ENCODE measurements at places on chromosomes 3 and 15.

DNA sequence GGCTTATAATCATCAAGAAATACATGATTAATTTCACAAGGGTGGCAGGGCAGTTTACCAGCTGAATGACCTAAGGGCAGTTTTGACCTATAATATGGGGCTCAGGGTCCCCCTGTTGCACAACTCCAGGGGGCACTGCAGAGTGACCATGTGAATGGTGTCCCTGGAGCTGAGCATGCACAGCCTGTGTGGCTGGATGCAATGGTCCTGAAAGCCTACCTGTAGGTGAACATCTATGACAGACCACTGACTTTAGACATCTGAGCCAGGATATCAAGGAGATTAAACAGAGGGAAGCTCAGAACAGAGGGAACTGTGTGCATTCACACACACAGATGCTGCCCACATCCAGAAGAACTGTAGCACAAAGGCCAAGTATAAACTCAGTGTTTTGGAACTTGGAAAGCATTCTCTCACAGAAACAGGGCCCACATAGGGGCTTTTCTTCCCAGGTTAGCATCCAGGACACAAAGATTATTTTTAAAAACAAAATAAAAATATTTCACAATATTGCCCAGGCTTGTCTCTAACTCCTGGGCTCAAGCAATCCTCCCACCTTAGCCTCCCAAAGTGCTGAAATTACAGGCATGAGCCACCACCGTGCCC is 7.8 kb upstream of the SLC6A11 start:
- no peak for DNase-seq

GRCh38 chr3:153163756-153164550 is 1.9 kb downstream of the RAP2B start:
- peak; percentile 31 for DNase-seq

GRCh38 chr15:54304321-54304720 is 326.1 kb downstream of the UNC13C start:
- no peak for DNase-seq

DNA sequence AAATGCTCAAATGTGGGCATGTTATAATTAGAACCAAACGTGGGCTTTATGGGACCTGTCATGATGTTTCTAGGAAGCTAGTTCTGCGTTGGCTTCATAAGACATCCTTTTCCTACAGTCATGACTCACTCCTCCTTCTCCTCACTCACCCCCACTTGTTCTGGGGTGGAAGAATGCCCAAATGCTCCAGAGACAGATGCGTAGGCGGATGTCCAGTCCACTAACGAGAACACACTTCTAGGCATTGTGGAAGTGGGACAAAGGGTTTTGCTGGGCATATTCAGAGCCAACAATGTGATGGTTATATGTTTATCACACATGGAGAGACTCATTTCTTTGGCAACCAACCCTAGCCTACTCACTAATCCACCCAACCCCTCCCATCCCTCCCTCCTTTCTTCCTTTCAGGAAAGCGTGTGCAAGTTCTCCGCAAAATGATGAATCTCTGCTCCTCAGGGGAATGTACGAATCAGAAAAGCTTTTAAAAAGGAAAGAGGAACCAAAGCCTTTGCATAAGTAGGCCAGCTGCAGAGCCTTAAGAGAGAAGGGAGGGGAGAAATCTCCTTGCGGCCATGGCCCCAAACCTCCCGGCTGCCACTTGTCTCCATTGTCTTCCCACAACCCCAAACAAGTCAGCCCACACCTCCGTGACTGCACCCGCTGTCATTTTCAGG is 123.0 kb upstream of the SPRED1 start:
- DNase-seq = peak; percentile 76

GRCh38 chr3:39911465-39912309 is 102.3 kb downstream of the MYRIP start:
- no peak for DNase-seq

- no peak for DNase-seq
Observed at GRCh38 chr3:18301781-18302180, 123.4 kb downstream of the SATB1 start.

DNA sequence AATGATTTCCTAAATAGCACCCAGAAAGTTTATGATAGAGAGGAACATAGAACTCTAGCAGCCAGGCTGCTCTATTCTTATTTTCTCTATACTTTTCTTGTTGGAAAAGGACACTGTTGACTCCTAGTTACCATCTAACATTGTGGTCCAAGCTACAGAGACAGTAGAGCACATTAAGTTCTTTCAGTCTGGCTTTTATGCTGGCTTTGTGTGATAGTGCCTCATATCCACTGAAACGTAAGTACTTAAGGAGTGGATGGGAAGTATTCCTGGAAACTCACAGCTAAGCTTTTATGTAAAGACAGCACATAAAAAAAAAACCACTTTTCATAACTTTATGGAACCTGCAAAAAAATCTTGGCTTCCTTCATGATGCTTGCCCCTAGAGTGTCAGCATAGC is 480.1 kb upstream of the TPRG1 start:
- no peak for DNase-seq

- no peak for DNase-seq
Observed at GRCh38 chr15:88498996-88499395, 31.5 kb downstream of the MRPS11 start.

DNA sequence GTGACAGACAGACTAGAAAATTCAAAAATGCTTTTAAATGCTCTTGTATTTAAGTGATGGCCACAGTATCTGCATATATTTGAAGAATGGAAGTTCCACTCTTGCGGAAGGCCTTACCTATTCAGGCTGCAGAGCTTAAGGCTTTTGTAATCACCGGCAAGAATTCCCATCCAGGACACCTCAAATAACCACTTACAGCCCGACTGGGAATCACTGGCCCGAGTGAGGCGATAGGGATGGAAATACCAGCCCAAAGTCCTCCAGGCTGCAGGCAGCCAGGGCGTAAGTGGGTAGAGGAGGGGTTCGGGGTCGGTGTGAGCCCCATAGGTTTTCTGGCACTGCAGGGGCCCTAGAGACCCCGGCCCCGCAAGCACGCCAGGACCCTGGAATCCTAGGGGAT is 9.5 kb downstream of the CMTM7 start:
- no peak for DNase-seq

DNA sequence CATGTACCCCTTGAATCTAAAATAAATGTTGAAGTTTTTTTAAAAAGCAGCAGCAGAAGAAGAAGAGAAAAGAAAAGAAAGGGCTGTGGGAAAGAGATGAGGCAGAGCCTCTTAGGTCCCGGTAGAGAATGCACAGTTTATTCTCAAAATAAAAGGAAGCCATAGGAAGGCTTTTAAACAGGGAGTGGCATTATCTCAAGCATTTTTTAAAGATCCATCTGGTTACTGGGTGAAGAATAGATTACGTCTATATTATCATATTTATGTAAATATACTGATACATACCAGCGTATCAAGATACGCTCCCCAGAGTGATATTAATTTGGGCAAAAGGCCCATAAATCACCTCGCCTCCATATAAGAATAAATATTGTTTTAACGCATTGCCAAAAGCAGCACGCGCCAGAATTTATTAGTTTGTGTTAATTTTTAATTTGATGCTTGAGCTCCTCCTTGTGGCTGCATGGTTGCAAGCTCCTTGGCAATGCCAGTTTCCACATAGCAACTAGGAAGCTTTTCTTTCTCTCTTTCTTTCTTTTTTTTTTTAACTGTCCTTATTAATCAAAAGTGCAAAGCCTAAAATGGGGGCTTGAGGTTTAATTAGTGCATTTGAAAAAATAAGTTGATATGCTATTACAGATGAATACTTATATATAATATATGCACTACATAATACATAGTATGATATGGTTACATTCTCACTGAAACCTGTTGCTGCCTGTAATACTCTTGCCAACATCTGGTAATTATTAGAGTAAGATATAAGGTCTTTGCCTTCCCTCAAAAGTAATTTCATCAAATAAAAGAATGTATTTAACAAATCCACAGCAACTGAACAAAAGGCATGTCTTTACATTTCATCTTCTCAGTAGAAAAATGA is 242.8 kb upstream of the UBE2E2 start:
- peak; percentile 37 for DNase-seq

GRCh38 chr3:179840985-179841384 is 188.1 kb downstream of the USP13 start:
- DNase-seq = no peak

DNA sequence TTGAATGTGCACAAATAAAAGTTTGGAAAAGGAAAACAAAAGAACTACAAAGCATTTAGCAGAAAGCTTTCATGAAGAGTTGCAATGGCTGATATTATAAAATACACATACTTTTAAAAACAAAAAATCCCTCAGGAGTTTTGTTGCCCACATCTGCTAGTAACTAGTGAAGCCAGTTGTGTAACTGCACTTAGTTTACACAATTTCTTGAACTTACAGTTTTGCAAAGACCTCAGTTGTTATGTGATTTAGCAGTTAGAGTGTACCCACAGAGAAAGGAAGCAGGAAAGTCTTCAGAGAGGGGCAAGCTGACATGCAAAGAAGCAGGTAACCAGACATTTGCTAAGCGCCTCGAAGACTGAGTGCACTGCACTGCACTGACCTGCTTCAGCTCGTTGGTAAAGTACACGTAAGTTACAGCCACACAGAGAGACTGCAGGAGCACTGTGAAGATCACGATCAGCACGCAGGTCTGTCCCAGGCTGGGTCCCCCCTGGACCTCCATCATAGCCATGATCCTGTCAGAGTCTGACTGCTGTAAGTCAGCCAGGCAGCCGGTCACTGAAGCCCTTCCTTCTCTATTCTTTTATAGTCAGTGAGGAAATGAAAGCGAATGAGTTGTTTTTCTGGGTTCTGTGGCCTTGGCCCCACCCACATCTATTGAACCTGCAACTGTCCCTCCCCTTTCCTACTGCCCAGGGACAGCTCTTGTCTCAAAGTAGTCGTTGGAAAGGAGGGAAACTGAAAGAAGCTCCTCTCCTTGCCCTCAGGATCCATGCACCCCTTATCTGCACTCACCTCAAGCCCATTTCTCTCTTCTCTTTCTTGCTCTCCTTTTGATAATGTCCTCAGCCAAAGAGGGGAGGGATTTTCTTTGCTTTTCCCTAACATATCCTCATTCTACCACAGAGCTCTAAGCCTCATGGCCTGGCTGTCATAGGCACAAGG is at the start of gene TNFSF10:
TSS of gene TNFSF10 (minus strand) at position 560 of the 948 bp plus-strand sequence. CDS start at position 514, 46 bp downstream.
- DNase-seq = peak; percentile 91

- DNase-seq = no peak
Observed at GRCh38 chr15:29759596-29759995, 62.7 kb downstream of the TJP1 start.

DNA sequence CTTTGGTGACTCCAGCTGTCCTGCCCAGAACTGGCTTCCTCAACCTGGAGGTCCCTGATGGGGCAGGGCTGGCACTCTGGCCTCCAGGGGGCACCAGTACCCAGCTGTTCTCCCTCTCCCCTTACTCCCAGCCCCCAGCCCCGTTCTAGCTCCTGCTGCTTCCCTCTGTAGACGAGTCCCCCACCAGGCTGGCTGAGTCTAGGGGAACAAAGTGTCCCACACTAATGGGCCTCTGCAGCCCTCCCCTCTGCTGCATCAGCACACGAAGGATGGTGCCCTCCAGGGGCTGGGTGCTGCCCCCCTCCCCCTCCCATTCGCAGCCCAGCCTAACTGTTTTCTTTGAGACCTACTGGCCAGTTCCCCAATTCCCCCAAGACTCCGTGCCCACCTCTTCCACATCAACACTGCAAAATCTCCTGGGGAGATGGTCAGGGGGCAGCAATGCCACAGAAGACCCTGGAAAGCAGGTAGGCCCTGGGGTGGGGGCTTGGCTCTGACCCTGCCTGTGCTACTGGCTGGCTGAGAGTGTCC is 4.2 kb downstream of the RHCG start:
- DNase-seq = peak; percentile 56

GRCh38 chr15:45785897-45786296 is 151.1 kb downstream of the SQOR start:
- DNase-seq = no peak

DNA sequence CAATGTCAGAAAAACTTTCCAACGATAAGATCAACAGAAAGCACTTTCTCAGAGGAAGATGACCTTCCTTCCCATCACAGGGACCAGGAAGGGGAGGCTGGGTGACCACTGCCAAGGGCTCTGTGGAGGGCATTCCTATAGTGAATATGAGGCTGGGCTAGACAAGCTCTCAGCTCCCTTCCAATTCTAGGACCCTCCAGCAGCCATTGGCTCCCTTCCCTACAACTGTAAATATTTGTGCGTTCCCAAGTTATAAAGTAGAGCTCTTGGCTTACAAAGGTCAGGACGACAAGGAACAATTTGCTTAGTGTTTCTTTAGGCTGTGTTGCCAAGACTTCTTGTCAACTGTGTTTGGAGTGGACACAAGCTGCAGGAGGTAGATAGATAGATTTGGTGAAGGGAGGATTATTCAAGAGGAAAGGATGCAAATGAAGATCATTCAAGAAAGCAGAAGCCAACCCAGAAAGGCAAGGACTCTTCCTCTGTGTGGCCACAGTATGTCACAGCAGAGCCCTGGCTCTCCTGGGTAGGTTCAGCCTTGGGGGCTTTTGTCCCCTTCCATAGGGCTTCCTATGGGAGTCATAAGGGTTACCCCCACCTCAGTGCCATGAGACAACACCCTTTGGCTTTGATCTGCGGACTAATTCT is 223.6 kb upstream of the TLE3 start:
- no peak for DNase-seq

DNA sequence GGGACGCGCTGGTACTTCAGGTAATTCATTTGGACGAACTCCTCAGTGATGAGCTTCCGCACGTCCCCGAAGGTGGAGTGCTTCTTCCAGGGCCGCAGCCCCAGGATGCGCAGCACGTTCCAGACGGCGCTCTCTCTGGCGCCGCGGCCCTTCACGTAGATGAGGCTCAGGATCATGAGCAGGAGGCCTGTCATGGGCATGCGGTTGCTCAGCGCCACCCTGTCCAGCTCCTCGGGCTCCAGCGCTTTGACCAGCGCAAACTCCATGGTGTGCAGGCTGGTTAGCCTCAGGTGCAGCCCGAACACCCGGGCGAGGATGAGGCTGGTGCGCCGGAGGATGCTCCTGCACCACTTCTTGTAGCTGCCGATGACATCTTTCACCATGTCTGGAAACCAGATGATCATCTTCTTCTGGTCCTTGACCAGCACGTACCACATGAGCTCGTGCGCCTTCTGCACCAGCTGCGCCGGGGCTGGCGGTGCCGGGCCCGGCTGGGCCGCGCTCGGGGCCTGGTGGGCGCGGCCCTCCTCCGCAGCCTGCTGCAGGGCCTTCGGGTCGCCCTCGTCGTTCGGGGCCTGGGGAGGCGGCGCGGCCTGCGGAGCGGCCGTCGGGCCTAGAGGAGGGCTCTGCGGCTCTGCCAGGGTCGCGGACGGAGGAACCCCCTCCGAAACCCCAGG is 501 bp downstream of the NDN start:
- no peak for DNase-seq

DNA sequence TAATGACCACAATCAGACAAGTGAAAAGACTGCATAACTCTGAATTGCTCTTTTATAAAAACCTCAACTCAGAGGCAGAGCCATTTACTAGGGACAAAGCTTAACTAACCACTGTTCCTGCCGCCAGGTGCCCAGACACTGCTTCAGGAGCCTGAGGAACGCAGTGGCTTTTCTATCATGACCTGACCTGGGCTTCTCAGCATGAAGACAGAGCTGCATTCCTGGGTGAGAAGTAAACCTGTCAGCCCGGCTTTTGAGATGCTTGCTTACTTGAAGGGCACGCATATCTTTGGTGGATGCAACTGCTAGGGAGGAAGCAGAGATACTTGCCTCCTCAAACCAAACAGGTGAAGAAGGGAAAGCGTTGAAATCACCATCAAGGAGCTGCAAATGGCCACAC is 7.9 kb downstream of the LRRC31 start:
- DNase-seq = no peak
